ENCODE measurements at places on chromosomes 2 and 18.

- peak; percentile 29 for DNase-seq
Measured at GRCh38 chr2:94986392-94986963, 39.0 kb upstream of the MAL start.

- no peak for DNase-seq
Measured at GRCh38 chr2:8719528-8719927, 37.7 kb downstream of the ID2 start.

GRCh38 chr2:206287197-206287596 lies 12.7 kb downstream of the ZDBF2 start:
- DNase-seq = no peak

DNA sequence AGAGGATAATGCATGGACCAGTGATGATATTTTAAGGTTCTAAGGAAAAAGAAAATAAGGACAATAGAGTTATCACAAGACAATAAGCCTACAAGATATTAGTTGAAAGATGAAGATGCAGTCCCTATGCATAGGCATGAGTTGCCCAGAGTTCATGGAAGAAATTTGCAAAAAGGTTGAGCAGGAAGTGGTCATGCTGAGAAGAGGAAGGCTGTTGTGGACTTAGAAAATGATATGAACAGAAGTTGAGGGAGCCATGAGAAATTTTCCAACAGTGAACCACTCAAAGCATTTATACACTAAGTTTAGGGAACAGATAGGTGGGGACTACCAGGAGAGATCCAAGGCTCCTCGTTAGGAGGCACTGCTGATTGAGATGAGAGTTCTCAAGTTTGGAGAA lies 3.5 kb downstream of the OSBPL6 start:
- no peak for DNase-seq

GRCh38 chr2:165539985-165540384 lies 70.5 kb downstream of the CSRNP3 start:
- DNase-seq = no peak

GRCh38 chr2:113370478-113371091 lies 66.9 kb upstream of the ZNG1B start:
- DNase-seq = peak; percentile 50

- DNase-seq = no peak
Measured at GRCh38 chr2:8534729-8535468, 147.0 kb upstream of the ID2 start.

- DNase-seq = no peak
Measured at GRCh38 chr2:168089200-168089599, 158.2 kb downstream of the STK39 start.

GRCh38 chr2:63678085-63678484 lies 89.3 kb downstream of the MDH1 start:
- DNase-seq = no peak

- no peak for DNase-seq
Measured at GRCh38 chr2:18829251-18829902, 240.0 kb upstream of the NT5C1B start.

GRCh38 chr18:34592961-34593382 lies 117.1 kb upstream of the DTNA start:
- DNase-seq = no peak

All from activated CD4-positive, alpha-beta T cell treated with anti-CD3 and anti-CD28 coated beads for 4 hours (primary cell).